ENCODE measurements at places on chromosomes 7 and 10.
A peak's percentile ranks its signal among the peaks of the same experiment; 100 is the strongest.

DNA sequence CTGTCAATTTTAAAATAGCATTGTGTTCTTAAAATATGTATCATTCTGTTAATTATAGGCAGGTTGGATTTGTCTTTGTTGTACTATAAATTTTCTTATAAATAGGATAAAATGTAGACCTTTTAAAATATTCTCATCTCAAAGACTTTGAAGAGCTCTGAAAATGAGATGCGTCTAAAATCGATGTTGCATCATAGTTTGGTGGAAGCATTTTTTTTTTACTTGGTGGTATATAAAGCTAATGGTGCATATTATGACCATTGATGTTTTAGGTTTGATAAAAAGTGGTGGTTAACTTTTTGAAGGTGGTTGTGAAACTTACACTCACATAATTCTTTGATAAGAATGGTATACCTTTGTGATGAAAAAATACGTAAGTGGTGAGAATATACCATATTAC is 69.1 kb downstream of the ZNRF2 start:
- DNase-seq: no peak

DNA sequence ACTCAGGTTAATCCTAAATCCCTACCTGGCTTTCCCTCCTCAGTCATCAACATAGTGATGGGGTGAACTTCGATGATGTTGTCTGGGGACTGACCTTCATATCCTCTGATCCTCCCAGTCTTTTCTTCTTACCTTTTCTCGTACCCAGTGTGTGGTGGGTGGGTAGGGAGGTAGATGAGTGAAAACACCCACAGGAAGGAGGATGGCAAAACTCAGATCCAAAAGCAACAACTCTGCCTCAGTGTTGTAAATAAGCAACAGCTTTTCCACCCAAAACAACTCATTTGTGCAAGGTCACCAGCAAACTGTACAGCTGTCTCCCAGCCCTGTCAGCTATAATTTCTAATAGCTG is 38.6 kb downstream of the VOPP1 start:
- no peak for DNase-seq

DNA sequence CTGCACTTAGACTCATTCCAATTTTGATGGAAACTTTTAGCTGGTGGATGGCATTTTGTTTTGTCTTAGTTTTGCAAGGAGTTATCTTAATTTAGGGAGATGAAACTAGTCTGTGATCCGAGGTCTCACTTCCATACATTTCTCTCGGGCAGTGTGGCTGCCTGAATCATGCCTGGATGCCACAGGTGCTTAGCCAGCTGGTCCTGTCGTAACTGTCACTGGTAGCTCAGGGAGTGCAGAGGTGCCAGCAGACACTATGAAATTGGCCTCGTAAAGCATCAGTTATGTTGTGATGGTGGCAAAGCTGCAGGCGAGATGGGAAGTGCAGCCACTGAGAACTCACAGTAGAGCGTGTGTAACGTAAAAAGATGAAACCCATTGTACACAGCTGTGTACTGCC is 74.9 kb downstream of the EGFR start:
- no peak for DNase-seq

GRCh38 chr7:38171623-38172391 is 6.2 kb upstream of the STARD3NL start:
- DNase-seq: no peak

- DNase-seq: no peak
These were observed 107.2 kb upstream of the PPIF start for GRCh38 chr10:79239924-79240581.

- no peak for DNase-seq
These were observed 11.8 kb downstream of the MET start for GRCh38 chr7:116683786-116684185.

DNA sequence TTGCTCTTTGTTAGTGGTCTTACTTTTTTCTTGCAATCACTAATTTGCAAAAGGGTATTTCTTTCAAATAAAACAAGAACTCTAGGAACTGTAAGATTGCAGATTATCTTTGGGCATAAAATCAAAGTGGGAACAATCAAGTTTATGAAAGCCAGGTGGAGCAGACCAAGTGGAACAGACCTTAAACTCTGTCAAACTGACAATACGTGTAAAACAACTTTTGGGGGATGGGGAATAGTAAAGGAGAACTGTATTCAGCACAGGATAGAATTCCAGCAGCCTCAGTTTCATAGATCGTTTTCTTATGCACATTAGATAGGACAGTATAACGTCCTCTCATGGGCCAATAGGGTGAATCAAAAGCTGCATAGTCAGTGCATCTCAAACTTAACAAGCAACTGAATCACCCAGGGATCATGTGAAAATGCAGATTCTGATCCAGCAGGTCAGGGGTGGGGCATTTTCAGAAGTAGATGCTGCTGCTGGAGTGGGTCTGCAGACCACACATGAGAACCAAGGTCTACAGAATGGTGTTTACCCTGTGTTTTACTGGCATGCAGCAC is 120.7 kb downstream of the PIP4K2A start:
- DNase-seq: no peak

DNA sequence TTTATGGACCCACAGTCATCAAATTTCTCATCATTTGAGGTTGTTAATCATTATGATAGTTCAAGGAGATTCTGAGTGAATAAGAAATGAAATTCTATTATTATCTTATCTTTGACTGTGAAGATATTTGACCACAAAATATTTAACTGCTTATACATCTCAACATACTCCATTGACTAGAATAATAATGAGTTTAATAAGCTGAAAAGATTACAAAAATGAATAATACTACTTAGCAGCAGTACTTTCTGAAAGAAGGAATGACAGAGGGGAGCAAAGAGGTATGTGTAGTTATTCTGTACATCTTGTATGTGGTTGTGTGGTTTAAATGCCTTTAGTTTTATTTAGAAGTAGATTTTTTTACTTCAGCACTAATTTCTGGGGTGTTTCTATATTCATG is 214.2 kb downstream of the PRKG1 start:
- DNase-seq: no peak

DNA sequence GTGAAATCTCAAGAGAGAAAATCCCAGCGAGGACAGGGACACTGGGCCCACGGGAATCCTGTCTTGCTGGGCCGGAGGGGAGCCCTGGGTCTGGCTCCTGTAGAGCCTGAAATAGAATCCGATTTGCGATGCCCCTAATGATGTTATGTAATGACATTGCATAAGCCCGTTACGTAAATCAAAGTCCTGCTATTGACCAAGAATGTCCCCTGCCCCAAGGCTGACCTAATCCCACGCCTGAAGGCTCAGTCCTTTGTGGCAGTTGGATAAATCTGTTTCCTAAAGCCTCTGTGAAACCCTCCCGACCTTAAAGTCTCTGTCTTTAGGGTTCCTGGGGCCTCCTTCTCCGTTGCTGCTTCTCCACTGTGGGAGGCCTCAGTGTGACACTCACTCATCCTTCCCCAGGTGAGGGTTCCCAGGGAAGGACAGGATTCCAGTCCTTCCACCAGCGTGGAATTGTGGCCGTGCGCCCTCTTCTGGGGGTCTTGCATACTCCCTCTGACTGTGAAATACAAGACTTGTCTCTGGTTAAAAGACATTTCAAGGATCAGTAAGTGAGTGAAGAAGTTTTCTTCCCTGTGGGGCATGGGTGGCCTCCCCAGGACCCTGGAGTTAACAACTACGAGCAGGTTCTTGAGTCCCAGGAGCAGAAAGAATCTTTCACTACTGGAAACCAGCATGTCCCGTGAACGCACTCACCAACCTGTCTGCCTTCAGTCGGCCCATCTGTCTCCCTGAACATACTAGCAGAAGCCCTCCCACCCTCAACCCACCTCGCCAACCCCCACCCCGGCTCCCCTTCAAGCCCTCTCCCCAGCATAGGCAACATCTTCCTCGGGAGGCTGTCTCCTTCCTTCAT is 19.8 kb downstream of the ZNF467 start:
- no peak for DNase-seq

DNA sequence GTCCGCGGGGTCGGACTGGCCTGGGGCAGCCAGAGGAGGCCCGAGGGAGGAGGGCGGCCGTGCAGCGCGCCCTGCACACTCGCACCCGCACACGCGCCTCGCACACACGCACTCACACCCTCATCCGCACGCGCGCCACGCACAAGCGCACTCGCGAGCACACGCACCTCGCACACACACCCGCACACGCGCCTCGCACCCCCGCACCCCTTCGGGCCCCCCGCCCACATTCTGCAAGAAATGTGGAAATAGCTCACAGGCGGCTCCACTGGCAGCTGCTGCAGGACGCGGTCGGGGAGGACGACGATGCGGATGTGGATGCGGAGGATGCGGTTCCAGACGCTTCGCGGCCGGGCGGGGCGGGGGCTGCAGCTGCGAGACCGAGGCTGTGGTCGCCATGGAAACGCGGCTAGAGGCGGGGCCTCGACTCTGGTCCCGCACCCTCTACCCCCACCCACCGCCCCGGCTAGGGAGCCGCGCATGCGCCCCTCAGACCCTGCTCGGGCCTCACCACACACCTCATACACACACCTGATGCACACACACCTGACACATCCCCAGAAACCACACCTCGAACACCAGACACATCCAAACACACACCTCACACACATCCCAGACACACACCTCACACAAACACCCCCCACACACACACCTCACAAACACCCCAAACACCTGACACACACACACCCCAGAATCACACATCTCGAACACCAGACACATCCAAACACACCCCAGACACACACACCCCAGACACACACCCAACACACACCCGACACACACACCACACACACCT is at the start of gene CALY:
Gene CALY, minus strand, starts transcription at position 320 of the 793 bp plus-strand sequence. CDS start 7,907 bp downstream, outside the sequence.
- DNase-seq: no peak

DNA sequence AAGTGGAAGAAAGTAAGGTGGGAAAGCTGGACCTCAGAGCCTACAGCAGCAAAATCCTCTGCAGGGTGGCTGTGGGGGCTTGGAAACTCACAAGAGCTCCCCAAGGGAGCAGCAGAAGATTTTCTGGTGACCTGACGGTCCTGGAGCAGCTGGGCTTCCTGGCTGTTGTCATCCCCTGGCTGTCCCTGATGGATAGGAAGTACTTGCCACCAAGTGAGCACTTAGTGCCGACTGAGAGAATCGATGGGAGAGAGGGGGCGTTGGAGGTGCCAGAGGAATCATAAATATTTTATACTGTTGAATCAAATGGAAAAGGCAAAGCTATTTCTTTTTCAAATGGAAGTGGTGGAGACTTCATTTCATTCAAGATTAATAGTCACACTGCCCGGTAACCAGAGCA is 167.1 kb upstream of the ITGB1 start:
- no peak for DNase-seq

GRCh38 chr10:127278001-127278400 is 81.6 kb upstream of the INSYN2A start:
- DNase-seq: no peak

- DNase-seq: no peak
These were observed 71.0 kb upstream of the FAM171A1 start for GRCh38 chr10:15442056-15442455.

DNA sequence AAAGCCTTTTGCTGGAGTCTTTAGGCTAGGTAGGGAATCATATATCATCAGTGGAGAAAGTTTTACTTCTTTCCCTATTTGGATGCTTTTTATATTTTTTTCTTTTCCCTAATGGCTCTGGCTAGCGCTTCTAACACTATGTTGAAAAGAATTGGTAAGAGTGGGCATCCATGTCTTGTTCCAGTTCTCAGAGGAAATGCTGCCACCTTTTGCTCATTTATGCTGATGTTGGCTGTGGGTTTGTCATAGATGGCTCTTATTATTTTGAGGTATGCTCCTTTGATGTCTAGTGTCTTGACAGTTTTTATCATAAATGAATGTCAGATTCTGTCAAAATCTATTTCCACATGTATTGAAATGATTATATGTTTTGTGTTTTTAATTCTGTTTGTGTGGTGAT is 1544.1 kb downstream of the REEP3 start:
- DNase-seq: no peak

DNA sequence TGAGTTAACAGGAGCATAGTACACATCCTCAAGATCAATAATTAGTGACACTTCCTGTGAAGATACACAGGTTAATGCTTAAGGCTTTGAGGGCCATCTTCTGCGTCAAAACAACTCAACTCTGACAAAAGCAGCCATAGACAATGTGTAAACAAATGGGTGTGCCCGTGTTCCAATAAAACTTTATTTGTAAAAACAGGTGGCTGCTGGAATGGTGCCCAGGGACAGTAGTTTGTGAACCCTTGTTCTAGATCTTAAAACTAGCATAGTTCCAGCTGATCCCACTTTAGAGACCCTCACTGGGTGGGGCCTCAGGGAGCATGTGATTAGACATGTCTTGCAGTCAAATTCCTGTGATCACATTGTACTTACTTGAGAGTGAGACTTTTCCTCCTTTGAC is 7.8 kb downstream of the OR2A14 start:
- no peak for DNase-seq

- peak; percentile 67 for DNase-seq
These were observed 103.9 kb downstream of the CUBN start for GRCh38 chr10:17025444-17026295.

DNA sequence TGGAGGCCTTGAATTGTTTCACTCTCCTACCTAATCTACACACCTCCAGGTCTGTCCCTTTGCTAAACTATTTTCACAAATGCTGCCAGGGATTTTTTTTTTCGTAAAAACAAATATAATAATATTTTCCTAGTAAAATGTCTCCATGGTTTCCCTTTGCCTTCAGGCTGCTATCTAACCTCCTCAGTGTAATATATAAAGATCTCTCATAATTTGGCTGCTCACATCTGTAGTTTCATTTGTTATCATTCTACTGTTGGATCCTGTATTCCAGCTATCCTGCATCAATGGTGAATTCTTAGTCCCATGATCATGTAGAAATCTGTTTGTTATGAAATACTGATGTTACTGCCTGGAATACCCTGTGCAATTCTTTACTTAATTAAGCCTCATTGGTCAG is 211.9 kb upstream of the CHRM2 start:
- DNase-seq: no peak

GRCh38 chr10:30039988-30040387 is 19.4 kb downstream of the JCAD start:
- DNase-seq: no peak

DNA sequence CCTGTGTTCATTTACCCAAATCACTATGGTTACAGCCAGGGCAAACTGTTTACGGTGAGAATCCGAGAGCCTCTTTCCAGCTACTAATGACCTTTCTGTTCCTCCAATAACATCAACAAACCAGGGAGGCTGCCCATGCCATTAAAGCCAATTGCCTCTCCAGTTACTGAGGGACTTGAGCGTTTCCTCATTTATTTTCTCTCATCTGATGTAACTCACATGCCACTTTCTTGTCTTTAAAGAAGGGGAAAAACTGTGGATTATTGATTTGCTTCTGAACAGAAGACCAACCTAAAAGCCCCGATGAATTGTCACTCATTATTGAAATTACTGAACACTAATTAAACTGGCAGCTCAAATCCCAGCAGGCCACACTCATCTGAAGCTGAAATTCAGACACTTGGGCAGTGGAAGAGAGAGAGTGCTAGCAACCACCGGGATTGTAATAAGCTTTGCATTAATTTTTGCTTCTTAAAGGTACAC is 595.8 kb upstream of the MKI67 start:
- no peak for DNase-seq

DNA sequence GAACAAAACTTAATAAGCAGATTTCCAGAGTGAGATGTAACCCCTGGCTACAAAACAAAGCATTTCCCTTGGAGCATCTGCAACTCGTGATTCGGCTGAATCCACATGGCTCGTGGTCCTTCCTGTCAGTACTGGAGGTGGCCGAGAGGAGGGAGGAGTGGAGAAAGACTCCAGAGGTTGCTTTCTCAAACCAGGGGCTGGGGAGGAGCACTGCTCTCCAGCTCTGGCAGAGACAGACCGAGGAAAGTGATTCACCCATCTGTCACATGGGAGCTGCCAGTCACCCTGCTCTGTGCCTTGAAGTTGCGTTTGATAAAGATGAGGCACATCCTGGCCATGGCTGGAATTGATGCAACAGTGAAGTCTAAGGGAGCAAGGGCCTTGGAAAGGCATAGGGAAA is 72.7 kb downstream of the COL13A1 start:
- no peak for DNase-seq

Data from GOT3 (cell line).